Thymus (tissue), 14 donors: ENCODE measurements at places on chromosomes 11 and 22.

DNA sequence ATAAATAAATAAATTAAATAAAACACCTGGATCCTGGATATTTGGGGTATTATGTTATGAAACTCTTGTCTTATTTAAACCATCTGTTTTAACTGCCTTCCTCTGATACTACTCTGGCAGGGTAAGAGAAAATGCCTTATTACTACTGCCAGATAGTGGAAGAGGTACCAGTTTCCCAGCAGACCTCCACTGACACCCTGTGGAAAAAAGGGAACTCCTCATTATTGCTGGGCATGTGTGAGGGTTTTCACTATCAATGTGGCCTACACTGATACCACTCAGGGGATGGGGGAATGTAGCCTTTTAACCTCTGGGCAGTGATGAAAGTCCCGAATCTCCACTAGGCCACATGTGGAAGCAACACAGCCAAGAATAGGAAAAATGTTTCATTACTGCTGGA is 121.0 kb downstream of the LUZP2 start:
- DNase-seq = no peak

- no peak for DNase-seq
These were observed 364.3 kb downstream of the SHANK2 start for GRCh38 chr11:70888061-70888460.

- no peak for DNase-seq
These were observed 28.4 kb upstream of the SIK2 start for GRCh38 chr11:111573821-111574249.

- no peak for DNase-seq
These were observed 939 bp upstream of the SH3BP1 start for GRCh38 chr22:37638391-37639069.

- no peak for DNase-seq
These were observed 4.2 kb downstream of the CHKA start for GRCh38 chr11:68116974-68117373.

- DNase-seq = no peak
These were observed 98.9 kb upstream of the SLC5A12 start for GRCh38 chr11:26820739-26821138.

- DNase-seq = no peak
These were observed 22.9 kb upstream of the A4GALT start for GRCh38 chr22:42743501-42743991.

DNA sequence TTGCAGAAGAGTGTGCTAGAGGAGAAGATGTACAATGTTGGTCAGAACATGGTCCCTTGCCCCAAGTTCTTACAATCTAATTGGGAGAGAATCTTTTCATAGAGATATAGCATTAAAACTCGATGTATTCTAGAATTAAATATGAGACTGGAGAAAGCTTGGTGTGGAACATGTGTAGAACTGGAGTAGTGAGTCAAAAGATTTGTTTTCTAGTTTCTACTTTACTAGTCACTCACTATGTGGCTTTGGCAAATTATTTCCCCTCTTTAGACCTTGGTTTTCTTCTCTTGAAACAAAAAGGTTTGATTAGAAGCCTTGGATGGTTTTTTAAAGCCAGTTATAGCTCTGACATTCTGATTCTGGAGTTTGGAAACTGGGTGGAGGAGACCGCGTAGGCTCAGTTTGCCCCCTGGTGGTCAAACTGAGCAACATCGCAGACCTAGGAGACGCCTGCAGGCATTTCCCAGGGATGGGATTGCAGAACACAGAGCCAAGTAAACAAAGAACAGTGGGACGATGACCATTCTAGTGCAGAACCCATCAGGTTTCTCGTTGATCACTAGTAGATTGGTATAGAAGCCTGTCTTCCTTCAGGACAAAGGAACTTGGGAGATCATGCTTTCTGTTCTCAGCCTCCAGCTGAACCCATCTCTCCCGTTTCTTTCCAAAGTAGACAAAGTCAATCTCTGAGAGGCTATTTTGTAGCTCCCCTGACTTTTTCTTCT is 8.5 kb upstream of the CHRDL2 start:
- DNase-seq = no peak

GRCh38 chr11:16926883-16927626 is 87.2 kb downstream of the PLEKHA7 start:
- DNase-seq = no peak

DNA sequence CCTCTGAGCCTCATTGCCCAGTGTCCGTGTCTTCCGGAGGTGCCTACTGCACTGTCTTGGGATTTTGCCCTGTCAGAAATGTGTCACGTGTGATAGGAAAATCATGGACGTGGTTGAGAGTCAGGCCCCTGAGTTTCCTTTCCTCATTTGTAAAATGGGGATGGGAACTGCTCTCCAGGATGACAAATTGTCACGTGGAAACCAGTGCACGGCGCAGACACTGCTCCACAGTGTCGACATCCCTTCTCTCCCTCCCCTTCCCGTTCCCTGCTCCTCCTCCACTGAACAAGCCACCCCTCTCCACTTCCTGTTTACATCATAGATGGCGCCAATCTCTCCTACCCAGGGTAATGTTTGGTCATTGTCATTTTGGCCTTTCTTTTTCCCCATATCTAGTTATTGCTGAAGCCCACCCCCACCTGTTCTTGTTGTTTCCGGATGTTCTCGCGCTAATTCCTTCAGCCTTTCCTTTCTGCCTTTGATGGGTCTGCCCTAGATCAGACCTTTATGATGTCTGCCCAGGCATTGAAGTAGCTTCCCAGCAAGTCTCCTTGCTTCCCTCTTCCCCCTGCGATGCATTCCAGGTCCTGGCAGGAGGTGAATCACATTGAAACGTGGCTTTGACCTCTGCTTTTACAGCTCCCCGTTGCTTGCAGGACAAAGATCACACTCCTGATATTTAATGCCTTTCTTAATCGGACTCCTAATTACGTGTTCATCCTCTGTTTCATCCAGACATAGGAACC is 91.8 kb downstream of the TBC1D22A start:
- DNase-seq = no peak
